ENCODE measurements at places on chromosomes 12 and 14.

DNA sequence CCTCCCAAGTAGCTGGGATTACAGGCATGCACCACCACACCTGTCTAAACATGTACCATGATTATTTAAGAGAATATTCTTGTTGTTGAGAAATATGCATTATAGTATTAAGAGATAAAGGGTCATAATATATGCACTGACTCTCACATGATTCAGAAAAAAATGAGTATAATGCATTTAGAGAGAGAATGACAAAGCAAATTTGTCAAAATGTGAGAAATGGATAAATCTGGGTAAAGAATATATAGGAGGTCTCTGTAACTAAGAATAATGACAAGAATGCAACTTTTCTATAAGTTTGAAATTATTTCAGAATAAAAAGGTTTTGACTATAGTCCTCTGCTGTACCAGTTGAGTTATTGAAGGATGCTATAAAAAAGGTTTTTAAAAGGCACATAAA lies 28.1 kb upstream of the ZNF740 start:
- DNase-seq, result no peak

DNA sequence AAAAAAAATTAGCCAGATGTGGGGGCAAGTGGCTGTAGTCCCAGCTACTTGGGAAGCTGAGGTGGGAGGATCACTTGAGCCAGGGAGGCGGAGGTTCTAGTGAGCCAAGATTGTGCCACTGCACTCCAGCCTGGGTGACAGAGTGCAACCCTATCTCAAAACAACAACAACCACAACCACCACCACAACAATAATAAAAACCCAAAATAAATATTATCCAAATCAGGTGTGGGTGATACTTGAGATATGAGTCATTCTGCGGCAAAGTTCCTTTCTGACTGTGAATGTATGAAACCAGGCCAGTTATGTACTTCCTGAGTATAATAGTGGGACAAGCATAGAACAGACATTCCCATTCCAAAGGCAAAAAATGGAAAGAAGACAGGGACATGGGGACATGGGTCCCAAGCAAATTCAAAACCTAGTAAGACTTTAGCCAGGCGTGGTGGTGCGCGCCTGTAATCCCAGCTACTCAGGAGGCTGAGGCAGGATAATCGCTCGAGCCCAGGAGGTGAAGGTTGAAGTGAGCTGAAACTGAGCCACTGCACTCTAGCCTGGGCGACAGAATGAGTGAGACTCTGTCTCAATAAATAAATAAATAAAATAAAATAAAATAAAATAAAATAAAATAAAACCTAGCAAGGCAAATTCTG lies 9.7 kb upstream of the ERC1 start:
- DNase-seq, result no peak

DNA sequence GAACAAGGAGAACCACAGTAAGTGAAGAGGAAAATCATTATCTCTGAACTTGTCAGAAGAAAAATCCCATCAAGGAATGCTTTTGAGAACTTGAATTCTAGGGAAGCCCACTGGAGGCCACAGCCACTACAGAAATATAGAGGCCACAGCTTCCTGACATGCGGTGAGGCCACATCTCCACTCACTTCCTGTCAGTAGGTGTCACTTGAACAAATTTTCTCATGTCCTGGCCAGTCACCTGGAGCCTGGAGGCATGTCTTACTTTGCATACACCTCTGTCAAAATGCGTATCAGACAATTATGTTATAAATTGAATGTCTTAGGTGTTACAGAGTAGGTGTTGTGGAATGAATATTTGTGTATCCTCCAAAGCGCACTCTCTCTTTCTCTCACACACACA lies 370.3 kb downstream of the DAD1 start:
- no peak for DNase-seq

- DNase-seq, result no peak
These were observed 31.8 kb upstream of the CMAS start for GRCh38 chr12:22014041-22014782.

DNA sequence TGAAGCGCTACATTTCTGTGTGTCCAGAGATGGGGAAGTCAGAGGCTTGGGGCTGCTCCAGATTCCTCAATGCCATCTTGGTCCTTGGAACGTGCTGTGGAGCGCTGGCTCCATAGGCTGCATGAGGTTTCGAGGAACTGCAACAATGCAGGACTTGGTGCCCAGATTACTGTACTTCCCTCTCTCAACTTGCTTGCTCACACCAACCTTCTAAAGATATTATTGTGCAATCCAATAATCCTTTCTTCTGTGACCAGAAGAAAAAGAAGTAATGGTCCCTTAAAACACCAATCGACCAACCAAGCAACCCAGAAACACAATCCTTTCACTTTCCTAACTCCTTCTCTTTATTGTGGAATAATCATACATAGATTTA lies 3.7 kb downstream of the PRICKLE1 start:
- DNase-seq, result no peak

- peak; percentile 91 for DNase-seq
These were observed 16.4 kb upstream of the ESPL1 start for GRCh38 chr12:53251477-53252348.

GRCh38 chr12:66011731-66012130 lies 118.8 kb downstream of the LLPH start:
- no peak for DNase-seq
